ENCODE measurements at places on chromosomes 2 and 18.

DNA sequence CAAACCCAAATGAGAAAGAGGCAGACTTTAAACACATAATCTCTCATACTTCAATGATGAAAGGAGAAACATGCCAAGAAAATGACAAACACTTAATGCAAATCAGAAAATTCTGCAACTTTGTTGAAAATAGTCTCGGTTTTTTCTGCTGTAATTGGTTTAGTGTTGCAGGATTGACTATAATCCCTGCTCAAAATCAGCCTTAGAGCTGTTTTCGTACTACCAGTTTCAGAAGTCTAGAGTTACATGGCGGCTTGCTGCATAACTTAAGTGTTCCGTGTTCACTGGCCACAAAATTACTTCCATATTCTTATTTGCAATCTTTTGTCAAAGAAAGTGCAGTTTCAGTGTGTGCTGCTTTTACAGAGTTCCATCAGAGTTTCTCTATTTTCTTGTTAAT is 48.9 kb upstream of the ITGAV start:
- no peak for DNase-seq

DNA sequence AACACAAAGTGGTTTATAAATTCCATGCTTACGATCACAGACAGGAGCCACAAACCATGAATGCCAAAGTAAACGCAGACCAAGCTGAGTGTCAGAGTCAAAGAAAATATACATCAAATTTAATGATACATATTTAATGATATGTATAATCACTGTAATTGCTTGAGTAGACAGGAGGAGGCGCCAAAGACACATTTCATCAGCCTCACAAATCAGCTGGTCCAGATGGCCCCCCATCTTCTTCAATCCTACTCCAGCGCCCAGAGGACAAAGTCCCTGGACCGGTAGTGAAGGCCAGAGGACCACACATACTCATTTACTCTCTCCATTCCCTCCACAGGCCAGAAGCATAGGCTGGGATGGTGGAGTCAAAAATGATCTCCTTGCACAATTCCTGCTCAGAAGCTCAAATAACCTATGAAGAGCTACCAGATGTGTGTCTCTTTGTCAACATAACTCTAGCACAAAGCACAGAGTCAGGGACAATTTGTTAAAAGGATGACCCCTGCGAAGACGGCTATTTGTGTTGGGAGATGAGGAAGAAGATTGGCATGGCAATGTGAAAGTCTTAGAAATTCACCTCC is 149.3 kb upstream of the PGAP1 start:
- peak; percentile 10 for DNase-seq

- DNase-seq: peak; percentile 41
These were observed 41.4 kb downstream of the HS1BP3 start for GRCh38 chr2:20609349-20609994.

DNA sequence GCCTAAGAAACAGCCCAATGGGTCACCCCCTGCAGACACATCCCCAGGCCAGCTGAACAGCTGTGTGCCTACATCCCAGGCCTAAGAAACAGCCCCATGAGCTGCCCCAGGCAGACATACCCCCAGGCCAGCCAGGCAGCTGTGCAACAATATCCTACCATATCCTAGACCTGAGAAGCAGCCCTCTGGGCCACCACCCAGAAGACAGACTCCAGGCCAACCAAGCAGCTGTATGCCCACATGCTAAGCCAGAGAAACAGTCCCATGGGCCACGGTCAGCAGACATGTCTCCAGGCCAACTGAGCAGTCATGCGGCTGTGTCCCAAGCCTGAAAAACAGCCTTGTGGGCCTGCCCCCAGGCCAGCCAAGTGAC is 205.5 kb downstream of the ATAD2B start:
- no peak for DNase-seq

GRCh38 chr2:211407076-211407475 is 850.7 kb downstream of the CPS1 start:
- DNase-seq: no peak

DNA sequence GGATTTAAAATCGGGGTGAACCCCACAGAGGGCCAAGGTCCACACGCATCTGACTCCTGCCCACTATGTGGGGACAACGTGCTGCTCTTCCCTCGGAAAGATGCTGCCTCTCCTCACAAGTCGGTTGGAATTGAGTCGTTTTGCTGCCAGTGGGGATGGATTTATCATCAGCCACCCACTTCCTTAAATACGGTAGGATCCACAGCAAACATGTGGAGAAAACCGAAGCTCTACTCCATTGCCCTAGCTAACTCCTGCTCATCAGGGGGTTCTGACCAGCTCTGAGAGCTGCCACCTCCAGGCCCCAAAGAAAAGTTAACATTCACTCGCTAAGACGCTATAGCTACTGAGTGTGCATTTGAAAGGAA is 80.9 kb downstream of the CHRNA1 start:
- no peak for DNase-seq

DNA sequence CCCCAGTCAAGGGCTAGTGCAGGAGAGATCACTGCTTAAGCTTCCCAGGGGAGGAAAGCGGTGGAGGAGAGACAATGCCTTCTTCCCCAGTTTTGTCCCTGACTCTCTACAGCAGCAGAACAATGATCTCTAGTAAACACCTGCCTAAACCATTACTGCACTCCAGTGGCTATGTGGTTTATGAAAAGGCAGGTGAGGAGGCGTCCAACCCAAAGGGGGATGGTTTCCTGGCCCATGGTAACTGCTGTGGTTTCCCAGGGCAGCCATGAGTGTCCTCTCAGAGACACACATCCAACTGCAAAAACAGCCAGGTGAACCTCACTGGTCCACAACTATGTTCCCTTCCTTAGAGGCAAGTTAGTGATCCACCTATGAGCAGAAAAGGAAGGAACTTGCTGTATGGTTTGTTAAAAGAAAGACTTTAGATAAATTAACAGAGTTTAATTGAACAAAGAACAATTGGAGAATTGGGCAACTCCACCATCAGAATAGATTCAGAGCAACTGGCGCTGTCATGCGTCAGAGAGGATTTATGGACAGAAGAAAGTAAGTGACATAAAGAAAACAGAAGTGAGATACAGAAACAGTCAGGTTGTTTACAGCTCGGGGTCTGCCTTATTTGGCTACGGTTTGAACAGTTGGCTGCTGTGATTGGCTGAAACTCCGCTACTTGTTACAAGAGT is 4.8 kb upstream of the TTC39C start:
- DNase-seq: no peak

- DNase-seq: no peak
These were observed 42.9 kb downstream of the CABYR start for GRCh38 chr18:24181806-24182205.

DNA sequence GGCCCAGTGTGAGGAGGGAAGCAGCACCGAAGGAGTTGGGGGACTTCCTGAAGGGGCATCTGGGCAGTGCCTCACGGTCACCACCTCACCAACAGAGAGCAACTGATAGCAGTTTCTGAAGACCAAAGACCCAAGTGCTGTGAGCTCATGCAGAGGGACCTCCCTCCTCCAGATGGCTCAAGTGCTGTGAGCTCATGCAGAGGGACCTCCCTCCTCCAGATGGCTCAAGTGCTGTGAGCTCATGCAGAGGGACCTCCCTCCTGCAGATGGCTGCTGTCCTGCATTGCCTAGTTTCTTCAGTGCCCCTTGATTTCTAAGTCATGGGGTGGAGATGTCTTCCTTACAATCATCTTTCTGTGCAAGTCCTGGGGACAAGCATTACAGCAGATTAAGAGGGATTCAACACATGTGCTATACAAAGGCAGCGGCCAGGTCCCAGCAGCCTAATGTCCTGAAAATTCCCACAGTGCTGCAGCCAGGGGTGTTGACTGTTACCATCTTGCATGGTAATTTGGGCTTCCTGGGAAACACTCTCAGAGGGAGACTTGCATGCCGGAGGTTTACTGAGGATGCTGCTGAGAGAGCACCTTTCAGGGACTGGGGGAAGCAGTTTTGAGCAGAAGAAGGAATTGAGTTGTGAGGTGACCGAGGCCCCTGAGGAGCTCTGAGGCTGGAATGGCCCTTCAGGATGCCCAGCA is 409.3 kb downstream of the GALR1 start:
- DNase-seq: no peak

DNA sequence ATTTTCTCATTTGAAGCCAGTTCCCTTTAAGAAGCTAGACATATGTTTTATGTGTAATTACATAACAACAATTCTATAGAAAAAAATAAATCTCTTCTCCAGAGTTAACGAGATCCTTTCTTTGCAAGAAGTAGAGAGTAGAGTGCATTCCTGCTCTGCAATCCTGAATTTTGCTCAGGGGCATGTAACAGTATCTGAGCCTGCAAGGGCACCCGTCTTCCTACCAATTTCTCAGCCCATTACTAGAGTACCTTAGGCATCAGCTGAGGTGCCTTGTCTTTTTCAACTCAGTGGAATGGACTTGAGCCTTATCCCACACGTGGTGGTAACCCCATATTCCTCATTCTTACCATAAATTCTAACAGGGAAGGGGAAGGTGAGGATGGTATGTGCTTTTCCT is 205.9 kb downstream of the IKZF2 start:
- no peak for DNase-seq

- no peak for DNase-seq
These were observed 56.9 kb downstream of the SETBP1 start for GRCh38 chr18:44737623-44738022.

DNA sequence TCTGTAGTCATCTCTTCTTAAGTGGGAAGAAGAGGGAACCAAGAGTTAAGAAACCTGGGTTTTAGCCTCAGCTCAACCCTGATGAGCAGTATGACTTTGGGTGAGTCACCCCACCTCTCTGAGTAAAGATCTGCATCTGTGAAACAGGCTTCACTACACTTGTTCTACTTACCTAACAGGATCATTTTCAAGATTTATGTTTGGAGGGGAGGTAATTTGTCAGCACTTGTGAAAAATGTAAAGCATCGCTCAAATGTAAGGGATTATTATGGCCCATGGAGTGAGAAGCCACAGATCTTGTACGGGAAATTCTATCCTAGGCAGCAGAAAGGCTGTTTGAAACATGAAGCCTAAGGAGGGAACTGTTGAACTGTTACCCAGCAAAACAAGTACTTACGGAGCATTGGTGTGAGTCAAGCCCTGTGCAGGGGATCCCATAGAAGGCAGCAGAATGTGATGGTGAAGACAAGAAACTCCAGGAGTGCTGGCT is 160.6 kb downstream of the PRKCE start:
- no peak for DNase-seq

- no peak for DNase-seq
These were observed 85.2 kb downstream of the RBMS1 start for GRCh38 chr2:160408173-160408958.

GRCh38 chr2:2291500-2292260 is 39.4 kb downstream of the MYT1L start:
- DNase-seq: no peak

- DNase-seq: no peak
These were observed 24.6 kb downstream of the NPAS2 start for GRCh38 chr2:100844514-100844913.

GRCh38 chr2:121887513-121888188 is 132.2 kb downstream of the TSN start:
- DNase-seq: no peak

DNA sequence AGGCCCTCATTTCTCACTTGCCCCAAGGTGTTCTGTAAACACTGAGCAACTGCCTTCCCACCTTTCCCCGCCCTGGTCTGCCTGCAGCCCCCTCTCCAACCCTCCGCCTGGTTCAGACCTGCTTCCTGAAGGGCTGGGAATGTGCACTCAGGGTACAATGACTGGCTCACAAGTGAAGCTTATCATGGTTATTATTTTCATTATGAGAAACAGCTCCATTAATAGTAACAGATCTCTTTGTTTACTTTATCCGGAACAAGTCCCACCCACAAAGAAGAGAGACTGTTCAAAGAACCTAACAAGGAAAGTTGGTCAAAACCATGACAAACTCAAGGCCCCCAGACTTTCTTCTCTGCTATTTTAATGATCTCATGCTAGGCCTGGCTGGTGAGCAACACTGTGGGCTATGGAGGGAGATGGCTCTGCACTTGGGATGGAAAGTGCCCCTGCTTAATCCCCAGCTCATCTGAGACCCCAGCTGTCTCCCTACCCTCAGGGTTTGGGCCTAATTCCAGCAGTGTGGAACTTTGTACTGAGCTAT is 36.7 kb downstream of the ARHGAP25 start:
- no peak for DNase-seq

GRCh38 chr18:63264871-63265270 is 54.7 kb downstream of the BCL2 start:
- DNase-seq: no peak

DNA sequence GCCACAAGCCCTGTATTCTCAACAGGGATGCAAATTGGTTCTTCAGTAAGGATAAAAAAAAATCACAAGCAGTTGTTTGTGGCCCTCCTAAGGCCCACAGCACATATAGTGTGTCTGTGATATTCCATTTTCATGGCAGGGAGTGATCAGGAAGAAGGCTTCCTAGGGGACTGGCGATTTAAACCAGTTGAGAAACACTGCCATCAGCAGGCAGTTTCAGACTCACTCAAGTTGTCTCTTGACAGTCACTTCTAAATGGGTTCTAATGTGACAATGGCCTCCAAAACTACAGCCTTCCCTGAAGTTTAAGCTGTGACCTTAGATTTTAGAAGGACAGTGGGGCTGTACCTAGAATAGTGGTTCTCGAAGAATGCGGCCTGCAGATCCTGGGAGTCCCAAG is 6.0 kb downstream of the CIAO1 start:
- DNase-seq: no peak

DNA sequence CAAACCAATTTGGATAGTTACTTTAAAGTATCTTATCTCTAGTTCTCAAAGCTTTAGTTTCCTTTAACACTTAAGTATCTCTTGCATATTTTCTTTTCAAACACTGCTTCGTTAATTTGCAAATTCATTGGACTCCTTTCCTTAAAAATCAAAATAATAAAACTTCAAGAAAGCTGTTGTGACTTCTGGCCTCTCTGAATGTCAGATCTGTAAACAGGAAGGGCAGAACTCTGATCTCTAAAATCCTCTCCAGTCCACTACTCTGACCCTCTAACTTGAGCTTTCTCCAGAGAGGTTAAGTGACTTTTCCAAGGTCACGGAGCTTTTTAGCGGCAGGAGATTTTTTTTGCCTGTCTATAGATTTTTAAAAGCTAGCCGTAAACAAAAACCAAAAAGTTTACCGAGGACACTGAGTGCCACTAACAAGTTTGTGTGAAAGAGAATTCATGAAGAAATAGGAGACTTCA is 155.5 kb downstream of the TGIF1 start:
- DNase-seq: no peak

- no peak for DNase-seq
These were observed 110.0 kb downstream of the FEZ2 start for GRCh38 chr2:36487947-36488346.

- DNase-seq: peak; percentile 99
These were observed 25.9 kb downstream of the VIL1 start for GRCh38 chr2:218444692-218445357.

DNA sequence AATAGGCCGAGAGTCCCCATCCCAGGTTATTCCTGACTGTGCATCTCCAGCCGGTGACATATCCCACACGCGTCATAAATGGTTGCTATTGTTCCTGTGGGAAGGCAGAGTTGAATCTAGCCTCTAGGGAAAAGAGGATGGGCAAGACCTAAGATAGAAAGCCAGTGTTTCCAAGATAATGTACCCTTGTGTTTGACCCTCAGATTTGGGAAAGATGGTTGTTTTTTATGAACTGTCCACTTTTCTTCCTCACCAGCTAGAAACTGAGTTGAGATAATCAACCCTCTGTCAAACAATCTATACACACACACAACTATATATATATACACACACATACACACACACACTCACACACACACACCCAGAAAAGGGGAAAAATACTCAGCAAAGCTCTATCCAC is 131.0 kb downstream of the PRKCE start:
- no peak for DNase-seq
